Stimulated activated CD4-positive, alpha-beta T cell treated with anti-CD3 and anti-CD28 coated beads, Interleukin-12 subunit alpha, Interleukin-12 subunit beta, amount 100 ng/mL, for 24 hours (primary cell): ENCODE measurements at places on chromosomes 4 and X.
A peak's percentile ranks its signal among the peaks of the same experiment; 100 is the strongest.

GRCh38 chr4:82739287-82740190 lies 59.1 kb downstream of the SCD5 start:
- DNase-seq: peak; percentile 75

GRCh38 chr4:96525898-96526297 lies 686.0 kb downstream of the PDHA2 start:
- DNase-seq: no peak

GRCh38 chr4:52266537-52267137 lies 215.5 kb downstream of the SPATA18 start:
- DNase-seq: no peak

DNA sequence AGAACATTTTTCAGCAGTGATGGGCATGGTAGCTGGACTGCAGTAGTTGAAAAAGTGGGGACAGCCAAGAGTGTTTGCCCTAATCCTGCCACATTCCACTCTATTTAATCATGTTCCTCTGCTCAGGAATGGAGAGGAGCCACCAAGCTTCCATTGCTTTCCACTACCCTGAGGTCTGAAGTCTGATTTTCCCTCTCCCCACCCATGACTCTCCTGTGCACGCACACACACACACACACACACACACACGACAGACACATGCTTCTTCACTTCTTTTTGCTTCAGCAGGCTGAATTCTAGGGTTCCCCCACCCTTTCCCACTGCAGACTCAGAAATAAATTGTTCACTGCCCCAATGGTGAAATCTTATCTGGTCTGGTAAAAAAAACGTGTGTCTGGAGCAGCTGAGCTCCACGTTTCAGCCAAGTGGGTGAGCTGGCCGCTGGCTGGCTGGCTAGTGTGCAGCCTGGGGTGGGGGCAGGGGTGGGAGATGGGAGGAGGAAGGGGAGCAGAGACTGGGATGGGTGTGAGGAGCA lies 142.7 kb upstream of the NALF2 start:
- DNase-seq: no peak

DNA sequence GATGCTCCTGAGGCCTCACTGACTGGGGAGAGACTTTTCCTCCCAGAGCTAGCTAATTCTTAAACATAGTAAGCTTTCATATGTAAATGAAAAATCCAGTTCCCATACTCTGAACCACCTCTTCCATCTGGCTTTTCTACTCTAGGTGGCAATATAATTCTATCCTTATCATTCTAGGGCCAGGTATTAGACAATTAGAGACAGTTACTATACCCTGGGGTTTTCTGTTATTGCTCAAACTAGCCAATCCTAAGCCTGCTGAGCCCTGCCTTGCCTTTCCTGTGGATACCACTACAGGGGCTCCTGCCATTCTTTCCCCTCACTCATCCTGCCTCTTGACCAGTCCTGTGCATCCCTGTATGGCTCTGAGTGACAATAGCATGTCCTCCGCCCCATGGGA lies 552.0 kb downstream of the STIM2 start:
- DNase-seq: no peak

GRCh38 chr4:16893141-16893651 lies 5.2 kb downstream of the LDB2 start:
- DNase-seq: no peak

- no peak for DNase-seq
Observed at GRCh38 chrX:23246001-23246400, 88.6 kb upstream of the PTCHD1 start.

- DNase-seq: no peak
Observed at GRCh38 chr4:184617600-184618196, 31.5 kb downstream of the CASP3 start.

- no peak for DNase-seq
Observed at GRCh38 chrX:45479196-45479834, 278.6 kb upstream of the DIPK2B start.
